H7 (cell line): ENCODE measurements at places on chromosomes 11 and 22.

GRCh38 chr11:115736146-115736545 is 231.9 kb upstream of the CADM1 start:
- DNase-seq, result no peak

GRCh38 chr11:4095509-4096230 is 1.1 kb downstream of the RRM1 start:
- DNase-seq, result peak; percentile 16

DNA sequence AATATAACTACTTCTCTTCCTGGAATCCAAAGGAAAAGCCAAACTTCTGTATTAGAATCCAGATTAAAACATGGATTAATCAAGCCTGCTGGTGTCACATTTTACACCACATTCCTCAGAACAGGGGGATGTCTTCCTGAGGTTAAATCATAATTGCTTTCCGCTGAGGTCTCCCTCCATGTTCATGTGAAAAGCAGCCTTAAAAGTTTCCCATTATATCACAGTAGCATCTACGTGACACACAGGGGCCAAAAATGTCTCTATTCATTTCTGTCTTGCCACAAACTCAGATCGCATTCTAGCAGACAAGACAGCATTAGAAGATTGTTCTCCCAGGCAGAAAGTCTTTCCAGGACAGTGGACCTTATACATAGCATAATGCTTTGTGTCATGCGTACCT is 788.7 kb downstream of the OPCML start:
- no peak for DNase-seq

DNA sequence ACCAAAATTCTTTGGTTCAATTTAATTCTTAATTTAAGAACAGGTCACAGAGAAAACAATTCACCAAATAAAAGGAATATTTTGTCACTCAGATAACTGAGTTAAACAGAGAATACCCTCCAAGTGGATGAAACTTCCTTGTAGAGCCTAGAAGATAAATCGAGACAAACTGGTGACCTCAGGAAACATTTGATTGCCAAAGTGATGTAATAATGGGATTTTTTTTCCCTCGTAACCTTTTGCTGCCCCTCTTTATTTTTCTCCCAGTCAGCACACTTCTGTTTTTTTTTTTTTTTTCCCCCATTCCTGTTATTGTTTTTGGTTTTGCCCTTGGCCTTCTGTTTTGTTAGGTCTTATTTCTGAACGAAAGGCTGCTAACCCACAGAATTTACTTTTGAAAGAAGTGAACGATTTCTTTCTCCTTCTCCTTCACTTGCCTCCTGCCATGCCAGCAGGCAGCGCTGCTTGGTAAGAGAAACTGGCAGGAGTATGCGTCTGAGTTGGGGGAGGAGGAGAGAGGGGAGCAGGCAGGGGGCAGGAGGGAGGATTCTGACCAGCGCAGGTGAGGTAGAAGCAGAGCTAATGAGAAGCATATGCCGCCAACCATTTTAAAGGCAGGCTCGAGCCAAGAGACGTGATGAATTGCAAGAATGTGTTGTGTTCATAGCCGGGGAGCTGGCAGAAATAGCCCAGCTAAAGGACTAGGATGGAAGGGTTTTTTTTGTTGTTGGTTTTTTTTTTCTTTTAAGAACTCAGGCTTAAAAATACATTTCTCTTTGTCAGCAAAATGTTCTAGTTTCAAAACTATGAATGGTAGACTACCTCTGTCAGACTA is 121.9 kb upstream of the MTMR2 start:
- peak; percentile 73 for DNase-seq

DNA sequence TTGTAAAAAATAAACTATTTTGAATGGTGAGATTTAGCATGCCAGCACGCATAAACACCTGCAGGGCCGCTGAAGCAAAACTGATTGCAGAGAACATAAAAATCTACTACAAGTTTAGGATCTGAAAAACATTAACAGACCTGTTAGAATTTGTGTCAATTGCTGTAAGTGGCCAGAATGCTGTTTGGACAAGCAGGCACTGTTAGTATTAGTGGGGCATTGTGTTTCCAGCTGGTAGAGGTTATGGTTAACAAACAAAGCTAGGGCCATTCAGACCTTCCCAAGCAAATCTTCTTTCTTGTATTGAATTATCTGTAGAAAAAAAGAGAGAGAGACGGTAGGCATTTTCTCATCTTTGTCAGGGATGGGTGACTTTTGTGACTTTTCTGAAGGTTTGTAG is 57.6 kb upstream of the OLFML1 start:
- no peak for DNase-seq

- peak; percentile 66 for DNase-seq
Observed at GRCh38 chr11:86671531-86672006, 847 bp downstream of the ME3 start.

DNA sequence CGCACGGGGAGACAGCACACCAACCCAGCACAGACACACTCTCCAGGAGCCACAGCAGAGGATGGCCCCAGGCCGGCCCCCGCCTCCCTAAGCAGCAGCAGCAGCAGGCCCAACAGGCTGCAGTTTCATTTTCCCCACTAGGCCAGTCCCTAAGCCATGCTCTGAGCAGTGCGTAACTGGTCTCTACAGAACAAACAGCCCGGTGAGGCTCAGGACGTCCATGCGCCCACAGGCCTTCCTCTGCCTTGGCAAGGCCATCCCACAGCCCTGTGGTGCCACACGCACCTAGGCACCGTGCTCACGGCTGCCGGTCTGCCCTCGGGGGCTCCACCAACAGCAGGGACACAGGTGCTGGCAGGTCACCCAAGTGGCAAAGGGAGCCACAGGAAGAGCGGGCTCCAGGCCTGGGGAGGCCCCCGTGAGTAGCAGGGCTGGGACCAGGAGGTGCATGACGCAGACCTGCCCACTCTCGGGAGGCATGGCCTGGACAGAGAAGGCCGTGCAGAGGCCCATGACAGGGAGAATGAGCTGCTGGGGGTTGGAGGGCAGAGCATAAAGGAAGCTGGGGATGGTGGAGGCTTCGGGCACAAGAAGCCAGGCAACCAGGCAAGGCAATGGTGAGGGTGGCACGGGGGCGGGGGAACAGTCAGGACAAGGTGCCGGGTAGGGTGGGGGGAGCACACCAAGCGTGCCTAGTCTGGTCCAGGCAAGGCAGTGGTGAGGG is 1.4 kb upstream of the MOB2 start:
- no peak for DNase-seq

GRCh38 chr11:128409476-128409875 is 177.9 kb downstream of the ETS1 start:
- no peak for DNase-seq

DNA sequence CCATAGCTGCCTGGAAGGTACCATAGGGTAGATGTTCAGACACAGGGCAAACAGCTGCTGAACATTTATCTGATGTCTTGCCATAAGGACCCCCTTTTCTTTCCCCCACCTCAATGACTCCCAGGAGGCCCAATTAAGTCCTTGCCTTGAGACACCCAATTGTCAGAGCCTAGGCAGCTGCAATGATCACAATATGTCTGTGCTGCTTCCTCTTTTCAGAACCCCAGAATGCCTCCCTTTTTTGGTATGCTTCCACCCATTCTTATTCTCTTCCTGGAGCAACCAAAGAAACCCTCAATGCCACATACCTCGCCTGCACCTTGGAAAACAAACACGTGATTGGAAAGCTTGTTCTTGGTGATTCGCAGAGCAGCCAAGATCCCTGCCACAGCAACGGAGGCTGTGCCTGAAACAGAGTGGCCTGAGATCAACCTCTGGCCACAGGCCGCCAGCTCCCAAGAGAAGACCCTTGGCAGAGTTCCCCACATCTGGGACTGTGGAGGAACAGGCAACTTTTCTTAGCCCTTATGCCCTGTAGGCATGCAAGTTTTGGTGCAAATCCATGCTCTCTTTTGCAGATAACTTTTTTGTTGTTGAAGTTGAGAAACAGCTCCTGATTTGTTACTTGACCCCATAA is 75.4 kb downstream of the CCDC81 start:
- DNase-seq, result no peak

DNA sequence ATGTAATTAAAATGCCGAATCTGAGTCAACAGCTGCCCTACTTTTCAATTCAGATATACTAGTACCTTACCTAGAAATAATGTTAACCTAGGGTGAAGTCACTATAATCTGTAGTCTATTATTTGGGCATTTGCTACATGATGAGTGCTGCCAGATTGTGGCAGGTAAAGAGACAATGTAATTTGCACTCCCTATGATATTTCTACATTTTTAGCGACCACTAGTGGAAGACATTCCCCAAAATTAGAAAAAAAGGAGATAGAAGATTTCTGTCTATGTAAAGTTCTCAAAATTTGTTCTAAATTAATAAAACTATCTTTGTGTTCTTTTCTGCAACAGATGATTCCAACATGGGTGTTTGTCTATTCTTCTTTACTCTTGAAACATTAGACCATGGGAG is 14.1 kb downstream of the MS4A1 start:
- no peak for DNase-seq

DNA sequence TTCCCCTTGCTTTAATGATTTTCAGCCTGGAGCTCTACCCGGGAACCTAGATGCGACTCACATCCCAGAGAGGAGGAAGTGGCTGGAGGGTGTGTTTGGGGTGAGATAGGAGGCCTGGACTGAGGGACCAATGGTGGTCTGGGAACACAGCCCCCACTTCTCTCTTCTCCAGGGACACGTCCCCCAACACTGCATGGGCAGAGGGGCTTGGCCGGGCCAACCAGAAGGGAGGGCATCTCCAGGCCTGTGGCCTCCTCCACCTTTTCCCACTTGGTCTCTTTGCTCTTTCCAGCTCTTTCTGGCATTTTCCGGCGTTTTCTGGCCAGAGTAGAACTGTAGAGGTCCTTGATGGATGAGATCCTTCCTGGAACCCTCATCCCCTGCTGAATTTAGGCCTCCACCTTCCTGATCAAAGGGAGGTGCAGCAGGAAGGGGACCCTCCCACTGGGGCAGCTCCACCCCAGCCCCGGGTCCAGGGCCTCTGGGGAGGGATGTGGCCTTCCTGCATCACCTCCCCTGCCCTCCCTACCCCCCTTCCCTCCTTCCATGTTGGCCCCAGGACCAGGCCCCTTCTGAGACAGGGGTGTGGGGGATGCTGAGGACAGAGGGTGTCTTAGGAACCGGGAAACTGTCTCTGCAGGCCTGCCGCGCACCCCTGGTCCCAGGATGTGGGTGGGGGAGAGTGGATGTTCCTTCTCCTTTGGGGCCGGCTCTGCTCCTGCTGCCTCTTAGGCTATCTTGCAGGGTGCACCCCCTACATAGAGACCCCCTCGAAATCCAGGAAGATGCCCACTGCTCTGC is 24.4 kb downstream of the MRGPRG start:
- peak; percentile 57 for DNase-seq
